ENCODE measurements at places on chromosomes 12 and 14.

DNA sequence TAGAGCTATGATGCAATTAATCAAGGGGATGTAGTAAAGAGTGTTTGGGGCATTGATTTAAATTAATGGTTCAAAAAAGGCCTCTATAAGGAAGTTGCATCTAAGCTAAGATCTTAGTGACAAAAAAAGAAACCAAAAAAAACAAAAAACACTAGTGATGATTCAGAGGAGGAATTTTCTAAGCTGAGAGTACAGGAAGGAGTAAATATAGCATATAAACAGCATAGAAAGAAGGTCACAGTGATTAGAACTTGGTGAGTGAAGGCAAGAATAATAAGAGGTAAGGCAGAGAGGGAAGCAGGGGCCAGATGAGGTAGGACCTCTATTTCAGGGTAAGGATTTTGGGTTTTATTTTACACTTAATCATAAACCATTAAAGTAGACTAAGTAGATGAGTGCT is 48.0 kb upstream of the PDZRN4 start:
- DNase-seq, result no peak

- DNase-seq, result no peak
Measured at GRCh38 chr12:104314242-104314614, 10.7 kb downstream of the EID3 start.

- DNase-seq, result peak; percentile 64
Measured at GRCh38 chr12:122870867-122871664, 24.9 kb downstream of the VPS37B start.

DNA sequence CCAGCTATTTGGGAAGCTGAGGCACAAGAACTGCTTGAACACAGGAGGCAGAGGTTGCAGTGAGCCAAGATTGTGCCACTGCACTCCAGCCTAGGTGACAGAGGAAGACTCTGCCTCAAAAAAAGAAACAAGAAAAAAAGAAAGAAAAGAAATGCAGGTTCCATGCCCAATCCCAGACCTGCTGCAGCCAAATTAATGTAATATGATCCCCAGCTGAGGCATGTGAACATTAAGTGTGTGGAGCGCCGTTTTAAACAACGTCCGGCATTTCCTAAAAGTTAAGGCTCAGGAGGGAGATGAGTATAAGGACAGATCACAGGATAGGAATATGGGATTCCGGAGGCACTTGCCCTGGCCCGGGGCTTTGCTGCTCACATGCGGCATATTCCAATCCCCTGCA is 162.9 kb downstream of the KSR2 start:
- no peak for DNase-seq
